ENCODE measurements at places on chromosomes 12 and 14. TPM values are rescaled to one million over a fixed set of nuclear protein-coding genes. Genes with fewer than 3 reads are reported as not detected.

Gene PLEKHH1
- total RNA-seq = 8.9 TPM

Gene PTPRB
- total RNA-seq = not detected

Gene UNG
- 53.2 TPM for total RNA-seq

Gene CLEC1B
- not detected for total RNA-seq

GRCh38 chr12:42534184-42534838 lies 55.2 kb downstream of the PRICKLE1 start:
- H3K4me1 ChIP-seq = no peaks in the 10 kb centered on the region
- H3K36me3 ChIP-seq = no peaks in the 10 kb centered on the region
- H3K27me3 ChIP-seq = no peaks in the 10 kb centered on the region
- no peak overlapping the region for H3K4me3 ChIP-seq

DNA sequence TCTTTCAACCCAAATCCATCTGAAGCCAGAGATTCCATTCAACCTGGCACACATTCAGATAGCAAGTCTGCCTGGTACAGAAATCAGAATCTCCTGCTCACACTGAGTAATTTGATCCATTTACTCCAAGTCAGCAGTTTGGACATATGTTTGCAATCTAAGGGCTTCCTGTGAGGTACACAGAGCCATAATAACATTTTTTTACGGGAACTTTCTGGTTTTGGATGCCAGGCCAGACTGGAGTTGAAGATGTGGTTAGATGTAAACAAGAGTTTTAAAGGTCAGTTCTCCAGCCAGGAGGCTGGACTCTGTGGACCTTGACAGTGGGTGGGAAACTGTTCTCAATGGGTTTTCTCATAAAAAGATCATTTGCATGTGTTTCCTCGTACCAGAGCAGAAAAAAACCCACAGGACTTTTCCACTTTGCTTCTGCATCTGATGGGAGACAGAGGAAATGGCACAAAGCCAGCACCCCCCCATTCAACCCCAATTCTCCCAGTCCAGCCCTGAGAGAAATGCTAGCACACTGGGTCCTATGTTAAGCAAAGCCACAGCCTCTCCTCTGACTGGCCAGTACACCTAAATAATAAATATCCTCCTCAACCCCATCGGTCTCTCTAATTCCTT lies 17.7 kb upstream of the TSPAN11 start:
- H3K27ac ChIP-seq = peak overlapping the region; percentile 91
- H3K4me3 ChIP-seq = no peak overlapping the region
- no peaks in the 10 kb centered on the region for H3K36me3 ChIP-seq
- peak; percentile 92 for DNase-seq

GRCh38 chr14:56774503-56774902 lies 35.8 kb downstream of the OTX2 start:
- no peaks in the 10 kb centered on the region for H3K36me3 ChIP-seq
- no peak for DNase-seq
- H3K4me1 ChIP-seq = no peaks in the 10 kb centered on the region
- no peak overlapping the region for H3K27ac ChIP-seq
- no peak overlapping the region for H3K4me3 ChIP-seq

DNA sequence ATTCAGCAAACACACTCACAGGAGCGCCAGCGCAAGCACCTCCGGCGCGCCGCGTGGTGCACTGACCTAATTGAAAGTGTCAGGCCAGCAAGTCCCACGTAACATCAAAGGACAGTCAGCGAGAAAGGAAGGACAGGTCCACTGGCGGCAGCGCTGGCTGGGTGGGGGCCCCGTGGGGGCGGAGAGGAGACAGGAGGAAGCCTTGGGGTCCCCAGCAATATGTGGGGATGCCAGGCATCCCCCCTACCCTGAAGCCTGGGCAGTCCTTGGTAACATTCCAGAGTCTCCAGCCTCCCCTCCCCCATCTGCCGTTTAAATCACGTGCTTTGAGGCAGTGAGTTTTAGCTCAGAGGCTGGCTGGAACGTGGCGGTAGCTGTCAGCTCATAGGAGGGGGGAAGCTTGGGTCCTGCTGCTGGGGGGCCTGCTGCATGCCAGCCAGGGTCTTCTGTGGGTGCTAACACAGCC lies 159.2 kb downstream of the CALM1 start:
- no peak overlapping the region for H3K4me3 ChIP-seq
- H3K27me3 ChIP-seq = no peaks in the 10 kb centered on the region
- H3K27ac ChIP-seq = no peak overlapping the region
